ENCODE measurements at places on chromosomes 7 and 10.
A peak's percentile ranks its signal among the peaks of the same experiment; 100 is the strongest.

DNA sequence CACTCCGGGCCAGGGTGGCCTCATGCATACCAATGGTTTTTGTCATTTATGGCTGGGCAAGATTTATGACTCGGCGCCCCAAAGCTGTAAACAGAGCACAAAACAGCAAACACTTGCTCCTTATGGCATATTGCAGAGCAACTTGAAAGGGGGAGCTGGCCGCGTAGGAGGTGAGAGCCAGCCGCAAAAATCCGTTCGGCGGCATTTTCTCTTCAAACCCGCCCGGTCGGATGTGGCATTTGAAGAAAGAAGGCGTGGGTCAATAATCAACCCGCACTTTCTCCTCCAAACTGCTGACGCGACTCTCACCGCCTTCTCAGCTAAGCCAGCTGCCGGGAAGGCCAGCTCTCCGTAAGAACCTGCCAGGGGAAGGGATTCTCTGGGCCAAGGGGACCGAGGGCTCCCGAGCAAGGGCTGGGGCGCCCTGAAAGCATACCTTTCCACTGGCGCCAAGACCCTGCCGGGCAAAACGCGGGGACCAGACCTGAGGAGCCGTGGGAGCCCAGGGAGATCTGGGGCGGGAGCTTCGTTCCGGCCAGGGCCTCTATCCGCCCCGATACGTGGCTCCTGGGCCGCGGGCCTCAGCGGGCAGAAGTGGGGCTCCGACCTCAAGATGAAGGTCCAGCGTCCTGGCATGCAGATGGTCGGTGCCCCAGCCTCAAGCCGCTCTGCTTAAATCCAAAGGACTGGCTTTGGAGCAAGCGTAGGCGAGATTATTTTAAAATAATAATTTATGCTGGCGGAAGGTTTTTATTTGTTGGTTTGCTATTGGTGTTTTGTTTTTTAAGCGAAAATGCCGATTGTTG lies 12.9 kb upstream of the HOXA2 start:
- no peak for DNase-seq

- DNase-seq, result no peak
These were observed 433.5 kb upstream of the CELF2 start for GRCh38 chr10:10584161-10584560.

- DNase-seq, result no peak
These were observed 5.1 kb downstream of the PTTG1IP2 start for GRCh38 chr7:90474284-90475210.

- DNase-seq, result no peak
These were observed 42.9 kb downstream of the ELFN1 start for GRCh38 chr7:1712907-1713501.

- peak; percentile 76 for DNase-seq
These were observed 115.0 kb downstream of the PLXDC2 start for GRCh38 chr10:19930936-19931893.

DNA sequence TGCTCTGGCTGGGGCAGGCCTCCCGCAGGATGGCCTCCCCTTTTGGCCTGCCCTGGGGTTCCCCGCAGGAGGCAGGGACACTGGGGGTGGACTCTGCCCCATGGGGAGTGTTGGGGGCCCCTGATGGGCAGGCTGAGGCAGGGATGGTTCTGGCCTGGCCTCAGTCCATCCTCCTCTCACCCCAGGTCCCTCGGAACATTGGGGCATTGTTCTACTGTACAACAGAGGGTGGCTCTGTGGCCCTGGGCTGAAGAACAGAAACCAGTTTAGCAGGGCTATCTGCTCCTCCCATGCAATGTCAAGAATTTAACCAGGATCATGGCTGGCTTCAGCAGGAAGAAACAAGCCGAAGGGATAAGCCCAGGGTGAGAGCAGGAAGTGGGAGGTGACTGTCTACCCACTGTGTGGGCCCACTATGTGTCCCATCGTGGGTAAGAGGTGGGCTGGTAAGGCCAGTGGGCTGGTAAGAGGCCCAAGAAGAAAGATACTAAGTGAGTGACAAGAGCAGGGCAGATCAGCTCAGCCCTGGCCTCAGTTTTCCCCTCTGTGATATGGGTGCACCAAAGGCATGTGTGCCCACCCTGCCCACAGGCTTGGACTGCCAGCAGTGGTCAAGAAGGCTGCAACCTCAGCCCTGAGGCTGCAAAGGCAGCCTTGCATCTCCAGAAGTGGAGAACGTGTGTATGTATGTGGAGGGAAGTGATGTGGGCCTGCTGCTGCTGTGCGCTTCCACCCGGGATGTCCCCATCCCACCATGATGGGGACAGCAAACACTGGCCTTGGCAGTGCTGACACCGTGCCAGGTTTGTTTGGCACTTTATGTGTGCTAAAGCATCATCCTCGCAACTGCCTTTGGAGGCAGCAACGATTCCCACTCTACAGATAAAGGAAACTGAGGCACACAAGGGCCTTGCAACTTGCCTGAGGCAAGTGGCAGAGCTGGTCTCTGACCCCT lies 138.9 kb downstream of the SH3PXD2A start:
- no peak for DNase-seq

DNA sequence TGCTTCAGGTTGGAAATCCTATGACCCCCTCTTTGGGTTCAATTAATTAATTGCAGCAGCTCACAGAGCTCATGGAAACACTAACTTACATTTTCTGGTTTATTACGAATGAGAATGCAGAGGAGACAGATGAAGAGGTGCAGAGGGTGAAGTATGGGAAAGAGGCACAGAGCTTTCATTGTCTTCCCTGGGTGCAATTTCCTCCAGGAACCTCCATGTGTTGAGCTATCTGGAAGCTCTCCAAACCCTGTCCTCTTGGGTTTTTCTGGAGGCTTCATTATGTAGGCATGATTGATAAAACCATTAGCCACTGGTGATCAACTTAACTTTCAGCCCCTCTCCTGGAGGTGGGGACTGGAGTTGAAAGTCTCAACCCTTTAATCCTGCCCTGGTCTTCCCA lies 133.0 kb upstream of the AUTS2 start:
- no peak for DNase-seq

- DNase-seq, result no peak
These were observed 226.0 kb downstream of the BMPER start for GRCh38 chr7:34131371-34131770.

Data from adrenal gland (tissue), 19 donors.